Right lung (tissue), 10 donors: ENCODE measurements at places on chromosomes 2 and 18.

- DNase-seq: no peak
Measured at GRCh38 chr2:79799729-79800128, 286.9 kb downstream of the CTNNA2 start.

DNA sequence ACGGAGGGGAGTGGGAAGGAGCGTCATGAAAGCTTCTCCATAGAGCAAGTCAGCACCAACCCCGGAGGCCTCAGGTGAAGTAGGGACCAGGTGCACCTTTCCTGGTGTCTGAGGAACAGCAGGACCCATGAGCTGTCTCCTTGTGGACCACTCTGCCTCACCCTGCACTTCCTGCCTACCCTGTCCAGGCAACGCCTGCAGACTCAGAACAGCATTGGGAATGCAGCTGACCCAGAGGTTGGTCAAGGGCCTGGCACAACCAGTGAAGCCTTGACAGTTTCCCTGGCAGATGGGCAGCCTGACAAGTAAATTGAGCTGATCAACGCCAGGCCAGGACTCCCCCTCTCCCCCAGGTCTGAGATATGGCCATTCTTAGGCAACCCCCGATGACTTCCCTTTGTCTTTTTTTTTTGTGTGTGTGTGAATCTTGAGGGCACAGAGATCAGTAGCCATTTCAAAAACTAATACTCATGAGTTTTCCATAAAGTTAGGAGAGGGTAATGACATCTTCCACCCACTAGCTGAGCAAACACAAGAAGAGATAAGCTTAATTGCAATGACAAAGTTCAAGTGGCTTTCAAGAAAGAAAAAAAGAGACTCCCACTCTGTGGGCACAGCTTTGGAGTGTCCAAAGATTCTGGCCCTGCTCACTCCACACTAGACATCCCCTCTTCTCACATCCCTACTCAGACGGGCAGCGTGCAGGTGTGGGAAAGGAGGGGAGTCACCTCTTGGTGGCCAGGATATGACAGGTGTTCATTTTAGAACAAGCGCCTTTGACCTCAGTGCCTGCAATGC, 3.5 kb upstream of the FABP1 start:
- no peak for DNase-seq

GRCh38 chr18:76399613-76400391, 95.2 kb downstream of the ZNF516 start:
- DNase-seq: no peak

- no peak for DNase-seq
Measured at GRCh38 chr2:239500574-239501550, 100.0 kb upstream of the HDAC4 start.

DNA sequence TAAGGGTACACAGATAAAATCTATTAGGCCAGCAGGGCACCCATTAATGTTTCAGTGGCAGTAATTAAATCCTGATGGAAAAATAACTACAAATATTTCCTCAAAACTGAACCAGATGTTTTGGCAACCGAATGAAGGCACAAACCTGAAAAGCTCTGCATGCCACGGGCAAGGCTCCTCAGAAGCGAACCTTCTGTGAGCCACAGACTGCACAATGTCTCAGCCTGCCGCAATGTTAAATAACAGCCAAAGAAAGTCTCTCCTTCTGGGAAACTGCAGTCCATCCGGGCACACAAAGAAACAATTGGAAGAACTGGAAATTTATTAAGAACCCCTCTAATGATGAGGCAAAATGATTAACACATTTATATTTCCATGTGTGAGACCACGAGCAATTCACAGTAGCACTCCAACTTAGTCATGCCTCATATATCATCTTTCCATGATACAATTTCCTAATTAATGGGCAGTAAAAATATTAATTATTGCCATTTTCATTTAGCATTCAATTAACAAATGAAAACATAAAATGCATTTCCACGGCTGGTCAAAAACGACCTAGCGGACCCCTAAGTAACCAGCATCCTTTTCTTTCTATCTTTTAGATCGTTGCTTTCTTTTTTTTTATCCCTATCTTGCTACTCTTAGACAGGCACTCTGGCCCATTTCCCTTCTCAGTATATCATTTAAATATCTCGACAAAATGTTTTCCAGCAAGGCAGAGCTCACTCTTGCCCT, 237.5 kb downstream of the EPHA4 start:
- DNase-seq: no peak

GRCh38 chr2:237257471-237257951, 156.5 kb downstream of the COL6A3 start:
- DNase-seq: peak; percentile 84
